Stimulated activated CD4-positive, alpha-beta T cell treated with anti-CD3 and anti-CD28 coated beads, TNF-alpha, amount 100 ng/mL, for 1 hour (primary cell): ENCODE measurements at places on chromosomes 3 and 15.

DNA sequence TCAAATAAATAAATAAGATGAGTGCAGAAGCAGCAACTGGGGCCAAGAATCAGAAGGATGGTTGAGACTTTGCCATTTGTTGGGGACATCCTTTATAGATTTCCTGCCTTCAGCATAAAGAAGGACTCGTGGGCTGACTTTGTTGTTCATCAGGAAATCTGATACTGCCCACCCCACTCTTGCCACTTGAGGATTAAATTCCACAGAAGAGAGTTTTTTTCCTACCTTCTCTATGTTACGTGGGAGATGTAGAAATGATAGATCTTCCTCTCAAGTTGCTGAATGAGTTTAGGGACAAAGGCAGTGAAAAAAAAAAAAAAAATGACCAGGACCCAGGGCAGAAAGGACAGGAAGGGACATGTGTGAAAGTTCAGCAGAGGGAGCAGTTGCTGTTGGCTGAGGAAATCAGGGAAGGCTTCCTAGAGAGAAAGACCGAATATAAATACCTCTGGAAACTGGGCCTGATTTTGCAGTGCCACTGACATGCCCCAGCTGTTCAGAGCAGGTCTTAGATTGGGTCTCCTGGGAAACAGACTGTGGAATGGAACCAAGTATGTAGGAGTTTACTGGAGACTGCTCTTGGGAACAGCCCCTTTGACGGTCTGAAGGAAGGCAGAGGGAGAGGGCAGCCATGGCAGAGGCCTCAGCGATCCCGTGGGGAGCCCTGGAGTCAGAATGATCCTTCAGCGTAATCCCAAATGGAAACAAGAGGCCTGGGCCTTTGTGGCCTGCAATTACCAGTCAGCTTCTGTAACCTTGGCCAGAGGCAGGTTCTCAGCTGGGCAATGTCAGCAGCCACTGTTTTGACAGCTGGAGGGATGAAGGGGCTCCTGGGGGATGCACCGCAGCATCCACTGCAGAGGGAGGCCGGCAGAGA is 50.9 kb downstream of the C3orf20 start:
- no peak for DNase-seq

DNA sequence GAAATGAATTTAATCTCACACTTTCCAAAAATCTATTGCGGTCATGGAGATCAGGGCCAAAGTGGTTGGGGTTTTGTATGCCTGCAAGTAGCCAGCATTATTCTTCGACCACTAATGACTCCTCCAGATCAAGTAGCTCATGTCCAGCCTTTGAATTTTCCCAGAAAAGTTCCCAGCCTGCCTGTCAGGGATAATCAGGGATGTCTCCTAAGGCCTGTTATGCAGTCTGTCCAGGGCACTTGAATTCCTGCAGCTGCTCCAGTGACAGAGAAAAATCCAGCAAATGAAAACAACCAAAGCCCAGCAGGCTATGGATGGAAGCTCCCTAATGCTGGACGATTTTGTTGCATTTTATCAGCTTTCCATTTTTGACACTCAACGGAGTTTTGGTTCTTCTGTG is 215.4 kb downstream of the ADAMTSL3 start:
- DNase-seq: no peak

DNA sequence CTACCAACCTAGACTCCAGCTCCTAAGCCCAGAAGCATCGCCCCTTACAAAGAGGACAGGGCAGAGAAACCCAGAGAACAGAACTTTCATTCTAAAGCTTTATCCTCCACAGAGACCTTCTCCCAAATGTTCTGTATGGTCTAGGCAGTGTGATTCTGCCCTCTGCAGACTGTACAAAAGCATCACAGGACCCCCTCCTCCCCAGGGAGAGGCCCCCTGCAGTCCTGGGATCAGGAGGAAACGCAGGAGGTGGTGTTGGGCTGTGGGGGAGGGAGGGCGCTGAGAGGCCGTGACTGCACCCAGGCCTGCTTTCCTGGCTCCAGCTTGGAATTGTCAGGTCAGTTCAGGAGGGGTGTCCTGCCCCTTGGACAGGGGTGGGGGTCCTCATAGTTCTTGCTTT is 101.3 kb downstream of the DGKG start:
- DNase-seq: no peak

- no peak for DNase-seq
Measured at GRCh38 chr3:168858327-168858726, 762.6 kb upstream of the GOLIM4 start.

DNA sequence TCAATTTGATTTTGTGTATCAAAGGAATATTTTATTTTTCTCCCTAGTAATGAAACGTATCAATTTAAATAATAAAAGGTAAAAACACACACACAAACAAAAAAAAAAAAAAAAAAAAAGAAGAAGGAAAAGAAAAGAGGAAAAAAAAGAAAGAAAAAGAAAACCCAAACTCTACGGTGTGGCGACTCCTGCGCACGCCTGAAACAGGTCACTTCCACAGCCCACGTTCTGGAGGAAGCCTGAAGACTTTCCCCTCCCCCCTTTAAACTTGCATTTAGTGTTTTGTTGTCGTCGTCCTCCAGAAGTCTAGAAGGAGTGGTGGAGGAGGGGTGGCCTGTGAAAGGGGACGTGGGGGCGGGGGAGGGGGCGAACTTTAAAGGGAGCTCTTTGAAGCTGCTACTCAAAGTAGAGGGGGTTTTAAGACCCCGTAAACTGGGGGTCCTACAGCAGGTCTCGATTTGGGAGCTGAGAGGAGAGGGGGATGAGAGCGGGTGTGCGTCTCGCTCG is 2.3 kb upstream of the TLE3 start:
- DNase-seq: no peak

DNA sequence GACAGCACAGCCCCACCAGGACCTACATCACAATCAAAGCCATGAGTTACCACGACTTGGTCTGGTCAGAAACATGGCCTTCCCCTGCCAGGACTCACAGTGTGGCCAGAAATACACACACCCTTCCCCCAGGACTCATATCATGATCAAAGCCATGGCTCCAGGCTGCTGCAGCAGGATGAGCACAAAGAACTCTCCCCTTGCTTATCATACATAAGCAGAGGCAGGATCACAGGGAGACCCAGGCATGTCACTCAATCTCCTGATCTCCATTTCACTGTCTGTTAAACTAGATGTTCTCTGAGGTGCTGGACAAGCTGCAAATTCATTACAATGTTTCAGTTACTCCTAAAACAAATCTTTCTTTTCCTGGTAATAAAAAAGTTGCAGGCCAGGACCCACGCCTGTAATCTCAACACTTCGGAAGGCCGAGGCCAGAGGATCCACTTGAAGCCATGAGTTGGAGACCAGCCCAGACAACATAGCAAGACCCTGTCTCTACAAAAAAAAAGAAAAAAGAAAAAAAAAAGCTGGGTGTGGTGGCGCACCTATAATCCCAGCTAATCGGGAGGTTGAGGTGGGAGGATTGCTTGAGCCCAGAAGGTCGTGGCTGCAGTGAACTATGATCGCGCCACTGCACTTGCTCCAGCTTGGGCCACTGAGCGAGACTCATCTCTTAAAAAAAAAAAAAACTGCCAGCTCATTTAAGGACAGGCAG is 1.2 kb downstream of the PFKFB4 start:
- DNase-seq: no peak
